ENCODE measurements at places on chromosomes 5 and 9. TPM values are rescaled to one million over a fixed set of nuclear protein-coding genes. Genes with fewer than 3 reads are reported as not detected.

DNA sequence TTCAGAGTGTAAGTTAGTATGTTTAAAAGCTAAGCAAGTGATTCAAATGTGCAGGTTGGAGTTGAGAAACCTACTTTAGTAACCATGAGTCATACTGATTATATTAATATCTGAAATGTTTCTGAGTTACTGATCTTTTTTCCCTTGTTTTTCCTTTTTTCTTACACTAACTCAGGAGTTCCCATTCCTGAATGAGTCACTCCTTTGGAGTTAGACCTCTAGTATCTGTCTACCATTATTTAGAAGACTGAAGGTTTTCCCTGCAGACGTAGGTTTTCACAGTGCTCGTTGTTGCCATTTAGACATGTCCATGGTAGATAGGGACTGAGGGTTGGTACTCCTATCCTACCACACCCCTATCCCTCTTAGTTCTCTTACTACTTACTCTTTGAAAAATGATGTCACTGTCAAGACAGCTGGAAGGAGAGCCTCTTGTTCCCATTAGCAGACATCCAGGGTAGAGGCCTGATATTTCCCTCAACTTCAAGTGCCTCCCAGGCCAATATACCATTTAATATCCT is 20.2 kb downstream of the OCLN start:
- DNase-seq = no peak
- H3K36me3 ChIP-seq = no peaks in the 10 kb centered on the region
- no peaks in the 10 kb centered on the region for H3K4me1 ChIP-seq
- no peak overlapping the region for H3K27ac ChIP-seq

DNA sequence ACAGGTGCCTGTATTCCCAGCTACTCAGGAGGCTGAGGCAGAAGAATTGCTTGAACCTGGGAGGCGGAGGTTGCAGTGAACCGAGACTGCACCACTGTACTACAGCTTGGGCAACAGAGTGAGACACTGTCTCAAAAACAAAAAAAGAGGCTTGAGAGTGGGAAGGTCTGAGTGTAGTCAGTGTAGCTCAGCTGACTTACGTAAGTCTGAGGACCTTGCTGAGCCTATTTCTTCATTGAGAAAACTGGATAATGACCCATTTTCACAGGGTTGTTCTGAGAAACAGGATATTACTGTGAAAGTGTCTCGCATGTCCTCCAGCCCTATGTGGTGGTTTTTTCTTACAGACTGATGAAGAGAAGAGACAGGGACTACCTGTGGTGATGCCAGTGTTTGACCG is 66.7 kb downstream of the WDR41 start:
- H3K4me3 ChIP-seq = no peak overlapping the region
- H3K36me3 ChIP-seq = peaks cover 1% of the 10 kb centered on the region
- no peak for DNase-seq
- peak overlapping the region; percentile 69 for H3K27ac ChIP-seq
- no peaks in the 10 kb centered on the region for H3K27me3 ChIP-seq

DNA sequence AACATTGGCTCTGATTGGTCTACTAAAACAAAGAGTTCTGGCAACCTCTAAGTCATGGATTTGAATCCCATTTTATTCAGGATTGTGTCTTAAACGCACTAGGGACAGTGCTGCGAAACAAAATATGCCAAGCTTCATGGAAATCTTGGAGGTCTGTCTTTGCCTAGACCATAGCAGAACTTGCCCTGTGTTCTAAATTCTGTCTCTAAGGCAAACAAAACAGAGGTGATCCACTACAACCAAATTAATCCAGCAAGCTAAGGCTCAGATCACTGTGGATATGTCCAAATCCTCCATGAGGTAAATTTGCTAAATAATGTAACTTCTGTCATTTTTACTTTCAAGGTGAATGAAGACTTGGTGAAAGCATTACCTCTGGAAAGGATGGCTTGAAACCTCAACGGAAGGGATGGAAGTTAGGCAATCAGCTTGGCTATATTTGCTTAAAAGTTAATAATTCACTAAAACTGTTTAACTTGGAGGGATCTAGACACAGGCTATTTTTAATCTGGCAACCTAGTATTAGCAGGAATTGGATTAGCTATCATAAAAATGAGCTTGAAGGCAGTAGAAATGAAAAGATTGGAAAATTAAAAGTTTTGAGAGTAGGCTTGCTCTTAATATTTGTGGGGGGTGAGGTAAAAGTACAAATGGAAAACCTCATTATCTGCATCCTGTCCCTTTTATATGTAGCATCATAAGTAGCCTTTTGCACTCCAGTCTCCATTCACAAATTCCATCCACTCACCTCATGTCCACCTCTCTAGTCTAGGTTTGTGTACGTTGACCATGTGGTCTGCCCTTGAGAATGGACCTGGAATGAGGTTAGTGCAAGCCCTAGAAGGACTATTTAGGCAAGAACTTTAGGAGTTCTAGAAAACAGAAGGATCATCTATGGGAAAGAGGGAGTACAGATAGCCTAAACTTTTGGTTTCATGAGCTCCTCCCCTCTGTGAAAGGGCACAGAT is 176.2 kb downstream of the SMC2 start:
- H3K4me1 ChIP-seq = peaks cover 8% of the 10 kb centered on the region
- H3K36me3 ChIP-seq = no peaks in the 10 kb centered on the region
- H3K4me3 ChIP-seq = no peak overlapping the region

- no peak overlapping the region for H3K4me3 ChIP-seq
- no peak overlapping the region for H3K27ac ChIP-seq
- DNase-seq = no peak
- H3K36me3 ChIP-seq = peaks cover 2% of the 10 kb centered on the region
These were observed 49.5 kb upstream of the SUSD1 start for GRCh38 chr9:112224401-112225289.

GRCh38 chr5:115336201-115336720 is 39.8 kb upstream of the CCDC112 start:
- no peak overlapping the region for H3K4me3 ChIP-seq
- no peaks in the 10 kb centered on the region for H3K4me1 ChIP-seq
- no peaks in the 10 kb centered on the region for H3K36me3 ChIP-seq
- no peak for DNase-seq

DNA sequence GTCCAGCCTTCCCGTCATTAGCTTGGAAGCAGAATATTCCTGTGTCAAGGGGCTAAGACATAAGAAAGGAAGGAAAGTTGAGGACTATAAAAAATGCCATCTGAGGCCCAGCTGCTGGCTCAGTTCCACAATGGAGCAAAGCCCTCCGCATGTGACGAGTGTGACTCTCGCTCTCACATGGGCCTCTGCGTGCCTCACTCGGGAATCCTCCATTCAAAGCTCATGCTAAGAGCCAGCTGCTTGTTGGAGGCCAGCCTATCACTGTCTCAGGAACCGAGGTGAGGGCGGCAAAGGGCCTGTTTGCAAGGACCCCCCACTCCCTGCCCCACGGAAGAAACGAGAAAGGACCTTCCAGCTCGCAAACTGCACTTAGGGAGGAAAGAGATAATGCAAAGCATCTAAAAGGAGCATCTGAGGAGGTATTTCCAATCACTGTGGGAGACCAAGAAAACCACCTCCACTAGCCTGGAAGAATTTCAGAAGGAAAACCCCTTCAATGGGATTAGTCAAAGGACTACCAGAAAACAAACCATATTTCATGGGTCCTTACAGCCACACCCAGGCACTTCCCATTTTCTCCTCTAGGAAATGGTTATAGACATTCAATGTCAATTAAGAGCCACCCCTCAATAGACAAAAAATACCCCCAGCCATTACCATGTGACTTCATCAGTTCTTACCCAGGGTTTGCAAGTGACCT is 95.3 kb downstream of the PRRT1B start:
- no peaks in the 10 kb centered on the region for H3K27me3 ChIP-seq
- DNase-seq = no peak
- peaks cover 4% of the 10 kb centered on the region for H3K4me1 ChIP-seq
- H3K4me3 ChIP-seq = no peak overlapping the region
- no peak overlapping the region for H3K27ac ChIP-seq

DNA sequence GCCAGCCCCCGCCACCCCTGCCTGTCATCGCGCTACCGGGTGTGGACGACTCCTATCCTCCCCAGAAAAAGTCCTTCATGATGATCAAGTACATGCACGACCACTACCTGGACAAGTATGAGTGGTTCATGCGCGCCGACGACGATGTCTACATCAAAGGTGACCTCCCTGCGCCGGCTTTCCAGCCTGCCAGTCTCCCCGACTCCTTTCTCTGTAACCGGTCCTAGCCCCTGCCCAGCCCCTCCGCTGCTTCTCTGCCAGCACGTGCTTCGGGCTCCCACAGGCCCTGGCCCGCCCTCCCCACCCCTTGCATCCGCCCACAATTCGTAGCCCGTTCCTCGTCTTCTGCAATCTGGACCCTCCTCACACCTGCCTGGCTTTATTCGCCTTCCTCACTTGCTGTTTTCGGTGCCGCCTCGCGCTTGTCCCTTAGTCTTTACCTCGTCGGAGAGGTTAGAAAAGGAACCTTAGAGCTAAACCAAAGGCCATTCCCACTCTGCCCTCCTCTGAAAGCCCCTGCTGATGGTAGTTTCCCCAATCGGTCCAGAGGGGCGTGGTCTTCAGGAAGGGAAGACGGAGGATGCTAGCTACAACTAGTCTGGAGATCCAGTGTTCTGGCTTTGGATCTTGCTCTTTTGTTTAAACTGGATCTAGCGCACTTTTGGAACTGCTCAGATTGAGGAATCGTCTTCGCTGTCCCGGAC is 1.4 kb downstream of the CHSY3 start:
- no peak overlapping the region for H3K27ac ChIP-seq
- peak; percentile 62 for DNase-seq
- H3K36me3 ChIP-seq = no peaks in the 10 kb centered on the region
- no peaks in the 10 kb centered on the region for H3K4me1 ChIP-seq
- H3K4me3 ChIP-seq = peak overlapping the region; percentile 95

DNA sequence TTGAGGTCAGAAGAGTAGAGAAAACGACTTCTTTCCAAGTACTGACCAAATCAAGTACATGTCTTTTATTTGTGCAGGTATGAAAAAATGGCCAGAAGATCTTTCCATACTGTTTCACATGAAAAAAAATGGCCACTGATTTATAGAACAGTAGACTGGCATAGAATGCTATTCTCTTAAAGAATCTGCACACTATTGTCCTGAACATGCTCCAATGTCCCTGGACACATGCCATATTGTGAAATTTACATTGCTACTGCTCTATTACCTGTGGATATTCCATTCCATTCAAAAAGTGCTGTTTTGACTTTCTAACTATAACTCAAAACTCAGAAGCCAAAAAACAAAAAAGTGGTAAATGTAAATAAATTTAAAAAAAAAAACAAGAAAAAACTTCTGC is 60.6 kb downstream of the FBXL17 start:
- no peaks in the 10 kb centered on the region for H3K4me1 ChIP-seq
- no peak overlapping the region for H3K27ac ChIP-seq
- H3K4me3 ChIP-seq = no peak overlapping the region
- no peak for DNase-seq
- no peaks in the 10 kb centered on the region for H3K27me3 ChIP-seq

- H3K4me3 ChIP-seq = peak overlapping the region; percentile 78
- no peak overlapping the region for H3K27ac ChIP-seq
- no peaks in the 10 kb centered on the region for H3K27me3 ChIP-seq
- no peak for DNase-seq
These were observed 667 bp downstream of the FBXO10 start for GRCh38 chr9:37575511-37575914.

- peaks cover 5% of the 10 kb centered on the region for H3K36me3 ChIP-seq
- H3K4me1 ChIP-seq = no peaks in the 10 kb centered on the region
- DNase-seq = peak; percentile 61
- H3K4me3 ChIP-seq = no peak overlapping the region
These were observed 108.7 kb upstream of the LMX1B start for GRCh38 chr9:126504977-126505455.

- no peaks in the 10 kb centered on the region for H3K27me3 ChIP-seq
- H3K27ac ChIP-seq = no peak overlapping the region
- no peaks in the 10 kb centered on the region for H3K36me3 ChIP-seq
- H3K4me3 ChIP-seq = no peak overlapping the region
- peaks cover 2% of the 10 kb centered on the region for H3K4me1 ChIP-seq
- DNase-seq = no peak
These were observed 23.4 kb downstream of the UBE2R2 start for GRCh38 chr9:33840381-33840780.

- H3K27me3 ChIP-seq = no peaks in the 10 kb centered on the region
- H3K36me3 ChIP-seq = no peaks in the 10 kb centered on the region
- no peak for DNase-seq
These were observed 229.5 kb upstream of the PAPPA start for GRCh38 chr9:115923903-115924668.

- no peaks in the 10 kb centered on the region for H3K4me1 ChIP-seq
- no peak overlapping the region for H3K27ac ChIP-seq
- DNase-seq = no peak
- no peak overlapping the region for H3K4me3 ChIP-seq
- no peaks in the 10 kb centered on the region for H3K36me3 ChIP-seq
These were observed 77.1 kb downstream of the BAAT start for GRCh38 chr9:101307524-101308213.

- no peaks in the 10 kb centered on the region for H3K36me3 ChIP-seq
- H3K27ac ChIP-seq = no peak overlapping the region
- no peak for DNase-seq
- H3K4me3 ChIP-seq = no peak overlapping the region
- H3K4me1 ChIP-seq = no peaks in the 10 kb centered on the region
These were observed 6.3 kb upstream of the TRMT10B start for GRCh38 chr9:37747271-37747753.

DNA sequence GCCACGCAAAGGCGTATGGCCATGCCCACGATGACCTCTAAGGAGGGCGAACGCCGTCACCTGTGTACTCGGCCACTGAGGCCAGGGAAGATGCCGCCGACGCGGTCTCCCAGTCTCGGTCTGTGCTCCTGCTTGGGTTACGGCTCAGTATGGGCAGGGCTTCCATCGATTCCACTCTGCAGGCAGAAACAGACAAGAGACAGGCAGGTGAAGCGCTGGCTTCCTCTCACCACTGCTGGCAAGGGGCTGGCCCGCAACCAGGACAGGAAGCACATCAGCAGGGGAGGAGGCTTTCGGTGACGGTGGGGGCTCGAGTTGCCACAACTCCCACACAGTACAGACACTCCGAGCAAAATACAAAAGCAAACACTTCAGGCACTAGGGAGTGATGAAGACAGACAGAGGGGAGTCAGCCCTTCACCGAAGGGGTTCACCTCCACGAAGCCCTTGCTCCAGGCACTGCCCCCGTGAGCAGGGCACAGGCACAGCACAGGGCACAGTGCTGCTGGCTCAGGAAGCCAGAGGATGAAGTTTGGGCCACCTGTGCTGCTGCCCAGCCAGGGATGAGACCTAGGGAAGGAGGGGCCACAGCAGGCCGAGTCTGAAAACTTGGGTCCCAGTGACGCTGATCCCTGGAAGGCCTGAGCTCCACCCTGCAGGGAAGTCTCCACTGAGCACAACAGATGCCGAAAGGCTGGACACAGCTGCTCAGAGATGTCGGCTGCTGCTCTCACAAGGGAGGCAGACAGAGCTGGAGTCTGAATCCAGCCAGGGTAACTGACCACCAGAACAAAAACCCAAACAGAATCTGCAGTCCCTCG is 91.3 kb downstream of the CAMSAP1 start:
- DNase-seq = no peak
- no peak overlapping the region for H3K4me3 ChIP-seq
- H3K4me1 ChIP-seq = no peaks in the 10 kb centered on the region

GRCh38 chr9:91162311-91162710 is 199.4 kb downstream of the AUH start:
- no peaks in the 10 kb centered on the region for H3K27me3 ChIP-seq
- H3K4me3 ChIP-seq = no peak overlapping the region
- H3K27ac ChIP-seq = no peak overlapping the region
- DNase-seq = no peak
- H3K36me3 ChIP-seq = no peaks in the 10 kb centered on the region
- H3K4me1 ChIP-seq = no peaks in the 10 kb centered on the region

Gene NELFB
- 40.9 TPM for total RNA-seq

Gene AFAP1L1
- total RNA-seq = 27.9 TPM

Gene SPATA31D4
- total RNA-seq = not detected

Gene CERCAM
- total RNA-seq = 126 TPM

Gene SOX30
- not detected for total RNA-seq

Data from aorta (tissue), 5 donors.